ENCODE measurements at places on chromosomes 6 and 20.
A peak's percentile ranks its signal among the peaks of the same experiment; 100 is the strongest.

DNA sequence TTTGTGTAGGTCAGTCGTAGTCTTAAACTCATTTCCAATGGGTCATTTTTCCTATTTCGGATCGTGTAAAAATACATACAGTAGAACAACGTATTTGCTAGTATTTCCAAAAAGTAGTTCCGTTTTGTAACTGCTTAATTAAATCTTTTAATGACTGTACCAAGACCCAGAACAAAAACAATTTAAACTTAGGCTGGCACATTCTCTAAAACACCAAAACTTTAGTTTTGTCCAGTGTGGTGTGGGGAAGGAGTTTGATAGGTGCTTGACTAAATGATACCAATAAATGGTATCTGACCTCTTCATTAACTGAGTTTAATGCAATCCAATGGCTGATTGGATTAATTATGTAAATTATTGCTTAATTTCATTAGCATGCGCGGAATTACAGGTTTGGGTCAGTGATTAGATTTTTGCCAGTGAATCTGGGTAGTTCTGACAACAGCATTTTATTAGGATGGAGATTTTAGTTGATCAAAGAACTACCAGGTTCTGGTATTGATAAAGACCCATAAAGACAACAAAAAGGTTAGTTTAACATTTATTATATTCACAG lies 20.8 kb downstream of the OR2B2 start:
- H3K36me3 ChIP-seq, result no peaks in the 10 kb centered on the region
- H3K27ac ChIP-seq, result peak overlapping the region; percentile 99
- no peak for DNase-seq
- H3K27me3 ChIP-seq, result no peaks in the 10 kb centered on the region
- H3K4me3 ChIP-seq, result peak overlapping the region; percentile 76
- H3K4me1 ChIP-seq, result peaks cover 16% of the 10 kb centered on the region

GRCh38 chr20:51424270-51425117 lies 118.0 kb downstream of the NFATC2 start:
- H3K4me1 ChIP-seq, result peaks cover 23% of the 10 kb centered on the region
- H3K4me3 ChIP-seq, result no peak overlapping the region
- no peak for DNase-seq
- no peak overlapping the region for H3K27ac ChIP-seq
- H3K36me3 ChIP-seq, result no peaks in the 10 kb centered on the region
- no peaks in the 10 kb centered on the region for H3K27me3 ChIP-seq

GRCh38 chr6:134169871-134170486 lies 117.6 kb upstream of the SLC2A12 start:
- H3K4me3 ChIP-seq, result no peak overlapping the region
- no peak for DNase-seq
- peaks cover 34% of the 10 kb centered on the region for H3K36me3 ChIP-seq
- H3K4me1 ChIP-seq, result peaks cover 11% of the 10 kb centered on the region
- 0 out of 2 replicates have a peak overlapping the region, but pooled peaks have one; percentile 67 for H3K27ac ChIP-seq
- no peaks in the 10 kb centered on the region for H3K27me3 ChIP-seq

DNA sequence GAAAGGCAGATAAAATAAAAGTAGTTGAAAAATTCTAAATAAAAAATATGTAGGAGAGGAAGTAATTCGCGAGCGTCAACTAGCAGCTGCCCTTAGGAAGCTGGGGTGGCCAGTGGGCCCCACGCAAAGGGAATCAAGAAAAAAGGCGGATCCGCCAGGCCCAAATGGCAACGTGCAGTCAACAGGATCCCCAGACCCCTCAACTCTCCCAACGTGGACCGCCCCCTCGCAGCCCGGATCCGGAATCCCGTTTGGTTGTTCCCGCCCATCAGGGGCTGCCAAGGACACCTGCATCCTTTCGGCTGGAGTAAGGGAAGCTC lies 296 bp downstream of the DZANK1 start:
- no peak for DNase-seq
- peaks cover 11% of the 10 kb centered on the region for H3K4me1 ChIP-seq
- no peaks in the 10 kb centered on the region for H3K36me3 ChIP-seq
- peak overlapping the region; percentile 91 for H3K4me3 ChIP-seq

GRCh38 chr6:39465539-39465938 lies 143.0 kb upstream of the KCNK16 start:
- no peak overlapping the region for H3K27ac ChIP-seq
- H3K36me3 ChIP-seq, result no peaks in the 10 kb centered on the region
- H3K27me3 ChIP-seq, result no peaks in the 10 kb centered on the region
- H3K4me3 ChIP-seq, result no peak overlapping the region
- H3K4me1 ChIP-seq, result no peaks in the 10 kb centered on the region
- no peak for DNase-seq

DNA sequence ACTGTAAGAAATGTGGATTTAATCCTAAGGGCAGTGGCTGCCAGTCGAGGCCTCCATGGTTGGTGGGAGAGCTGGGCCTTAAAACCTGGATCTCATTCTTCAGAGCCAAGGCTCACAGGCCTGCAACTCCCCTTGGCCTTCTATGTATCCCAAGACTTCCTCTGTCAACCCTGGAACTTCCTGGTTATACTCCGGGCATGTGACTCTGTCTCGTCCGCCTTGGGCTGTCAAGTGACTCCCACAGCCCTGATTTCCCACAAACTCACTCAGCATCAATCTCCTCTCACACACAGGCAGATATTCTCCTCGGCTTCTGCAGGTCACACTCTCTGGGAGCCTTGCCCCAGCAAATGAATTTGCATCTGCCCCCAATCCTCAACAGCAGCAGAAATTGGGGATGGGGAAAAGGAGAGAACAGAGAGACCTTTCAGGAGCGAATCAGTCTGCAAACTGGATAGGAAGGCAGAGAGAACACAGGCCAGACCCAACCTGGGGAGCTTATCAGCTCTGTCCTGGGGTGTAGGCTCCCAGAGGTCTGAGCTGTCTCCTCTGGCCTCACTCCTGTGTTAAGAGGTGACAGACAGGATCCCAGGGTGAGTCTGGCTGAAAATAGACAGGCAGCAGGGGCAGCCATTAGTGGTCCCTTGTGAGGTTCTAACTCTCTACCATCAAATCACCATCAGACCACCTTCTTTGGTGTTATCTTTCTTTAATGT lies 30.4 kb upstream of the PREX1 start:
- H3K27ac ChIP-seq, result no peak overlapping the region
- no peaks in the 10 kb centered on the region for H3K4me1 ChIP-seq
- no peaks in the 10 kb centered on the region for H3K36me3 ChIP-seq
- H3K4me3 ChIP-seq, result no peak overlapping the region
- DNase-seq, result no peak
- H3K27me3 ChIP-seq, result no peaks in the 10 kb centered on the region

Measured in GM23338 (cell line).